ENCODE measurements at places on chromosomes 7 and 10.

DNA sequence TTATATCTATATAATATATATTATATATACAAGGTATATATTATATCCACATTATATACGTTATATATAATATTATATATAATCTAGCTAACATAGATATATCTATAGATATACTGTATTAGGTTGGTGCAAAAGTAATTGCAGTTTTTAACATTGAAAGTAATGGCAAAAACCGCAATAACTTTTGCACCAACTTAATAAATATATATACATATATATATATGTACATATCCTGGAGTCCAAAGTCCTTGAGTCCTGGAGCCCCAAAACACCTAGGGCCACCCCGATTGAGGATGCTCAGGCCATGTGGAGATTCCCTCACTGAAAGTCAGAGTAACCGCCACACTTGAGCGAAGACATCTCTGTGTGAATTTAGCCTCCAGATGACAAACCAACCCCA, 408.2 kb upstream of the AUTS2 start:
- no peak for DNase-seq

GRCh38 chr7:36116347-36117202, 36.5 kb upstream of the EEPD1 start:
- DNase-seq, result no peak

- DNase-seq, result peak; percentile 17
These were observed 602.9 kb downstream of the IPMK start for GRCh38 chr10:57664815-57665214.

GRCh38 chr7:121113288-121113687, 124.8 kb downstream of the CPED1 start:
- DNase-seq, result peak; percentile 41

DNA sequence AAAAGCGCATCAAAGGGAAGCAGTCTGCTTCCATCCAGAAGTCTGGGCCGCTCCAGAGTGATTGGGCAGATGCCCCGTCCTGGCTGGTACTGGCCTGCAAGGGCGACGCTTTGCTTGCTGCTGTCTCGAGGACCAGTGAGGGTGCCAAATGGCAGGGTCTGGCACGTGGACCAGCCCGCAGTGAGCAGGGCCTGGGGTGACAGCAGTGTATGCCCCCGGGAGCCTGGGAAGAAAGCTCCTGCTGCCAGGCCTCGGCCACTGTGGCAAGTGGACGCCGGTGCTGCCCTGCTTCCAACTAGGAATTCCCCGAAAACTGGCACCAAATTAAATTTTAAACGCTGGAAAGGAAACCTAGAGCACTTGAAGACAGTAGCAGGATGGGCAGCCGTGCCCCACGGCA, 357.0 kb upstream of the MKI67 start:
- DNase-seq, result no peak

GRCh38 chr7:11858622-11859302, 26.8 kb upstream of the THSD7A start:
- no peak for DNase-seq

GRCh38 chr7:40623863-40624262, 489.1 kb downstream of the SUGCT start:
- no peak for DNase-seq

- no peak for DNase-seq
These were observed 60.1 kb upstream of the SDK1 start for GRCh38 chr7:3240826-3241430.

DNA sequence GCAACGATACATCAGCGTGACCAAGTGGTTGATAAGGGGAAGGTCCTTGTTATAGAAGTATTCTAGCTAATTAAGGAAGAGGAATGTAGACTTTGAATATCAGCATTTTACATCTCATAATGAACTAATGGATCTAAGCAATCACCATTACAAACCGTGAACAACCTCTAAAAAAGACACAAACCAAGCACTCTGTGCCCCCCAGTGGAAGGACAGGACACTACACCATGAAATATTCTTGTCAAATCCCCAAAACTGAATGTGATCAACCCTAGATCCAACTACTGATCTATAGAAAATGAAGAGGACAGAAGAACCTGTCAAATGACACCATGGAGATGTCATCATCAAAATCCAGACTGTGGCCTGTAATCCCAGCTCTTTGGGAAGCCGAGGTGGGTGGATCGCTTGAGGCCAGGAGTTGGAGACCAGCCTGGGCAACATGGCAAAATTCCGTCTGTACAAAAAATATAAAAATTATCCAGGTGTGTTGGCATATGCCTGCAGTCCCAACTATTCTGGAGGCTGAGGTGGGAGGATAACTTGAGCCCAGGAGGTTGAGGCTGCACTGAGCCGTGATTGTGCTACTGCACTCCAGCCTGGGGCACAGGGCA, 111.3 kb upstream of the CARD11 start:
- peak; percentile 45 for DNase-seq

- peak; percentile 38 for DNase-seq
These were observed 2.0 kb downstream of the ZSCAN25 start for GRCh38 chr7:99618726-99619125.

DNA sequence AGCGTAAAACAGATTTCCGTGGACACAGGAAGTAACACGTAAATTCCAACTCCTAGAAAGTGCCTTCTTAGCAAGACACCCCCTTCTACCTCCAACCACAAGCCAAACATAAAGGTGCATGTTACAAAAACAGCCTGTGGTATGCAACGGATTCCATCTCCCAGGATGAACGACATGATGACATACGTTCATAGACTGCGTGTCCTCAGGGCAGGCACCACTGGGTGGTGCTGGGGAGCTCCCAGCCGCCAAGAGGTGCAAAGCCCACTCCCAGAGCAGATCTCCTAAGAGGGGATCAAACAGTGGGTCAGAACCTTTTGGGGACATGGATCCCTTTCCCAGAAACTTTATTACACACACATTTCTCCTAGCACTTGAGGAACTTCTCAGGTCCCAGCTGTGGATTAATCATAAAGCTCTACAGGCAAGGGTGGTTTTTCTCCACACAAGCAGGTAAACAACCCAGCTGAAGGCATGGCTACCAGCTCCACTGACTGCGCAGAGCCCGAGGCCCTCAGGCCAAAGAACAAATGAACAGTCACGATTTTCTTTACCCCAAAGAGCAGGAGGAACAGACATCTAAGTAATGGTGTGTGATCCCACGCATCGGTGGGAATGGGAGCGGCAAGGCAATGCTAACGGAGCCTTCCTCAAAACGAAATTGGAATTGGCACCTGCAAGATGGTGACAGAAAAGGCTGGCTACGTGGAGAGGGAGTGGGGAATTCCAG, 13.8 kb downstream of the PSAP start:
- peak; percentile 51 for DNase-seq

DNA sequence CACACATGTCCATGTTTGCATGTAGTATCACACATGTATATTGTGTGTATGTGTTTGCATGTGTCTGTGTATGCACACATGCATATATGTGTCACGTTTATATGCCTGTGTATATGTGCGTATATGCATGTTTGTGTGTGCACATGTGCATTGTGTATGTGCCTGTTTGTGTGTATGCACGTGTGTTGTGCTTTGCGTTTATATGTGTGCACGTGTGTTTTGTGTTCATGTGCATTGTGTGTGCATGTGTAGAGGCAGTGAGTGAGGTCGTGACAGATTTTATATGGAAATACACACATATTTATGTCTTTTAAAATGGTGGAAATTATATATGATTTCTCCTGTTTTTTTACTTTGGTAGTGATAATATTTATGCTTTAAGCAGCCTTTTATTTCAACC, 41.2 kb downstream of the ADARB2 start:
- DNase-seq, result no peak

GRCh38 chr7:106347229-106347833, 62.5 kb upstream of the NAMPT start:
- DNase-seq, result no peak

DNA sequence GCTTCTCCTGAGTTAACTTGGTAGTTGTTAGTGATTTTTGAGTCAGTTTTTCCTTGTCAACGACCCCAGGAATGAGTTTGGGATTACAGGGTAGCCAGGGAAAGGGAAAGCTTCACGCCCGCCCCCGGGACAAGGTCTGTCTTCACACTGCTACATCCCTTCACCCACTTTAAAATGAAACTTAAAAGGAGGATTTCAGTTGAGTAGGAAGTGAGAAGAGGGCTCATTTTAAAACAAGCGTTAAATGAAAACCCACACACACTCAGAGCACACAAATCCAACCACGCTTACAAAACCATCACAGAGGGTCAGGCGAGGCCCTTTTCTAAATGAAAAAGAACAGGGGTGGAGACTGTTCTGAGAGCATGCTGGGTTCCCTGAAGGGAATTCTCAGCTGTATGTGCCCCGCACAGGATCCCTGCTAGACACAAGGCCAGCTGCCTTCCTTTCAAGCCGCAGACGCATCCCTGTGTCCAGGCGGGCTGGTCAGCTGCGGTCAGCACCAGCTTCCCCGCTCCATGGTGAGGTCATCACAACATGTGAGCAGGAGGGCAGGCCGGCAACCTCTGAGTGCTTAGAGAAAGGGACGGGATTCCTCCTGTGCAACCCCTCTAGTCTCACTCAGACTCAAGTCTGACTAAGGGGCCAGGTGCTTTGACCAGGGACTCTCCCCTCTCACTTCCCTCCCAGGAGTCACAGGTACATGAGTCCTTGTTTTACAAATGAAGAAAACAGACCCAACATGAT, 111.8 kb downstream of the EGFR start:
- DNase-seq, result peak; percentile 94

- peak; percentile 36 for DNase-seq
These were observed 432 bp downstream of the TMEM248 start for GRCh38 chr7:66921396-66921917.

GRCh38 chr7:74479961-74480829, 26.5 kb downstream of the GTF2IRD1 start:
- peak; percentile 90 for DNase-seq

DNA sequence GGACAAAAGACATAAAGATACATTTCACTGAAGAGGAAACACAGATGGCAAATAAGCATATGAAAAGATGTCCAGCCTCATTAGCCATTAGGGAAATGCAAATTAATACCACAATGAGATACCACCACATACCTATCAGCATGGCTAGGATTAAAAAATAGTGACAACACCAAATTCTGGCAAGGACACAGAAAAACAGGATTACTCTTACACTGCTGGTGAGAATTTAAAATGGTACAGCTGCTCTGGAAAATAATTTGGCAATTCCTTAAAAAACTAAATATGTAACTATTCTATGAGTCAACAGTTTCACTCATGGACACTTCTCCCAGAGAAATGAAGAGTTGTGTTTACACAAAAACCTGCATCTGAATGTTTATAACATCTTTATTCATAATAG, 121.1 kb downstream of the C10orf90 start:
- no peak for DNase-seq

DNA sequence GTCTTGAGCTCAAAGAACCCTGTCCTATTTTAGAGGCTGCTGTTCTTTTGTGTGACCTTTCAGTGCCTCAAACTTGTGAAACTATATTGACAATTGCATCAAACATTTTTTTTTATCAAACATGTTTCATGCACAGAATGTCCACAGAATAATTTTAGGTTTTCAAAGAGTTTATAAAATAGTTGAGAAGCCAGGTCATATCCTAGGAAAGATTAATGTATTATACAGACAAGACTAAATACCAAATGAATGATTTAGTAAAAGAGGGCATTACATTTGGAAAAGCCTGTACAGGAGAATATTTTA, 67.0 kb downstream of the CDK6 start:
- no peak for DNase-seq

DNA sequence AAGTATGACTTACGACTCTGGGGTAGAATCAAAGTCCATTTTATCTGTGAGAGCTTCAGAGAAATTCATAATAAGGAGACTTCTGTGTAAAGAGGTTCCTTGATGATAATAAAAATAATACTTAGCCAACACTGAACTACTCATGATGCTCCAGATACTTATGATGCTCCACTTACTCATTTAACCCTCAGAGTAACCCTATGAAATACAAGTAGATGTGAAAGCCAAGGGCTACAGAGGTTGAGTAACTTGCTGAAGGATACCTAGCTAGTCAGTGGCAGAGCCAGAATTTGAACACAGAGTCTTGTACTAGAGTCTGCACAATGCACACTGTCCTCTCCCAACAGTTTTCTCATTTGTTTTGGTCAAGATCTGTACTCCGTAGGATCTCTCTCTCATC, 89.5 kb downstream of the HECW1 start:
- DNase-seq, result peak; percentile 24

- DNase-seq, result no peak
These were observed 62.7 kb downstream of the KAT6B start for GRCh38 chr10:74888962-74889661.

- peak; percentile 90 for DNase-seq
These were observed 11.3 kb downstream of the GNAI1 start for GRCh38 chr7:80145780-80146422.

GRCh38 chr7:110105307-110105706, 985.6 kb upstream of the LRRN3 start:
- DNase-seq, result no peak

DNA sequence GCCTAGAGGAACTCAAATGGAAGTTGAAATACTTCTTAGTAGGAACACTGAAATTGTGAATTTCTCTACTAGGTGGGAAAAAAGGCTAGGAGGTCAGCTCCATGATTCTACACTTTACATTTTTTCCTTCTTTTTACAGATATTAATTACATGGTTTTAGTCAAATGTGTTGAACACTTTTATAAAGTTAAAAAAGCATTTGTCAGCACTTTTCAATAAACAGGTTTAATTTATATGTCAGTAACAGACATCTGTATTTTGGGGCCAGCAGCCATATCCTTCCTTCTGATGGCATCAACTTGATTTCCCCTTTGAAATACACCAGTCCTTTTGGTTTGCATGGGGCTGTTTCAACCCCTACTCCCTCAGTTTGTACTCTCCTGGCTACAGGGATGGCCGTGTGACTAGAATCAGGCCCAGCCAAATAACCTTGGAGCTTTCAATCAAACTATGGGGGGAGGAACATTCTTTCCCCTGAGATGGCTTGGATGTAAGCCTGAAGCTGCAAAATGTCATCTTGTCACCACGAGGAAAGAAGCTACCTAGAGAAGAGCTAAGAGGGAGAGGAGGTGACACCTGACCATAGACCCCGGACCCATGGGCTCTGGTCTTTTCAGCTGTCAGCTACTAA, 171.0 kb upstream of the NEBL start:
- DNase-seq, result no peak

- DNase-seq, result no peak
These were observed 2.5 kb upstream of the BUB3 start for GRCh38 chr10:123151737-123152135.

GRCh38 chr7:40587419-40587818, 452.6 kb downstream of the SUGCT start:
- no peak for DNase-seq

GRCh38 chr7:17362439-17363105, 64.1 kb downstream of the AHR start:
- DNase-seq, result peak; percentile 31

- DNase-seq, result peak; percentile 11
These were observed 339.1 kb downstream of the ATRNL1 start for GRCh38 chr10:115432188-115432819.

GRCh38 chr7:117185124-117185523, 137.7 kb downstream of the WNT2 start:
- no peak for DNase-seq

DNA sequence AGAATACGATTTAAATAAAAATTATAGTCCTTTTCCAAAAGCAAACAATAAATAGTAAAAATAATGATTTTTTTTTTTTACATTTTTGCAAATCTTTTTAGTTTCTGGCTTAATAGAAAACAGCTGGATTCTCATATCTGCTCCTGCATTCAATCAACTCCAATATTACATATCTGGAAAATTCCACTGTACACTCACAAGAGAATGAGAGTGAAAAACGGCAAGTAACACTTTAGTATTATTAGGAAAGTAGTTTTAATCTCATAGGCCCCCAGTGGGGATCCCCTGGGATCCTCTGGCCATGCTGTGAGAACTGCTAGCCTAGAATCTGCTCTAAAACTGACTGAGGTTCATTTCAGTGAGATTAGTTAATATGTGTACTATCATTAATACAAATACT, 128.6 kb upstream of the LRRN3 start:
- no peak for DNase-seq

GRCh38 chr10:128744811-128745305, 618.6 kb upstream of the MKI67 start:
- no peak for DNase-seq
